Dermis blood vessel endothelial cell (primary cell): ENCODE measurements at places on chromosomes 1 and 21. TPM values are rescaled to one million over a fixed set of nuclear protein-coding genes. Genes with fewer than 3 reads are reported as not detected.

Gene OR10K1
- total RNA-seq: not detected in 2 replicates

Gene MACO1
- 28.5 and 29.1 TPM in 2 replicates for total RNA-seq

Gene UBE2Q1
- 41.7 and 58.8 TPM in 2 replicates for total RNA-seq

Gene NRAS
- 77.9 and 96.6 TPM in 2 replicates for total RNA-seq

Gene IGSF5
- total RNA-seq: not detected in 2 replicates

GRCh38 chr1:32289256-32289655 lies 2.6 kb upstream of the HDAC1 start:
- DNase-seq: no peak

- peak; percentile 69 for DNase-seq
Observed at GRCh38 chr1:187051618-187052232, 223.0 kb downstream of the PLA2G4A start.

DNA sequence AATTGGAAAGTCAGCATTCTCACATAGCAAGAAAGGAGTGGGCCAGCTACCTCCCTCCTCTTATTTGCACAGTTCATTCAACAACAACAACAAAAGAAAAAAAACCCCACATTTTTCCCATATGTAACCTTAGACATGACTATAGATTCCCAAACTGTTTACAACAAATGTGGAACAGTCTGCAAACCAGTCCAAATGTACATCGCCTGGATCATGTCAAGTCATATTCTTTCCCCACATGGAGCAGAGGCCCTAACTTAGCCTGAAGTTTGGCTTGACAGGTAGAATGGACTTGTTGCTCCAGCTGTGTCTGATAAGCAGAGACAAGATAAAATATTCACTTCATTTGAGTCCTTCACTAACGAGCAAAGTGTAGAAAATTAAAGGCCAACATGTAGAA lies 81.7 kb upstream of the COL24A1 start:
- DNase-seq: no peak

GRCh38 chr1:30372792-30373433 lies 350.5 kb downstream of the MATN1 start:
- DNase-seq: no peak

GRCh38 chr21:35026153-35026500 lies 23.0 kb downstream of the RUNX1 start:
- no peak for DNase-seq

DNA sequence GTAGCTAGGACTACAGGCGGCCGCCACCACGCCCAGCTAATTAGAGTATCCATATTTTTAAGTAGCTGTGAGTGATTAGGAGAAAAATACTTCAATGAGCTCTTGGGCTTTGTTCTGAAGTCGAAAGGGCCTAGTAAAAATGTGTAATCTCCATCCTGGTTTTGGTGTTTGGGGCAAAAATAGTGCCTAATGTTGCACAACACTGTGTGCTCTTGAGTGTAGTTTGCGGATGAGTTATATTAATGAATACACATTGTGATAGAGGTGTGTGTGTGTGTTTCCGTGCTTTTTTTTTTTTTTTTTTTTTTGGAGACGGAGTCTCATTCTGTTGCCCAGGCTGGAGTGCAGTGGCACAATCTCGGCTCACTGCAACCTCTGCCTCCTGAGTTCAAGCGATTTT lies 6.3 kb upstream of the ARID1A start:
- DNase-seq: no peak

DNA sequence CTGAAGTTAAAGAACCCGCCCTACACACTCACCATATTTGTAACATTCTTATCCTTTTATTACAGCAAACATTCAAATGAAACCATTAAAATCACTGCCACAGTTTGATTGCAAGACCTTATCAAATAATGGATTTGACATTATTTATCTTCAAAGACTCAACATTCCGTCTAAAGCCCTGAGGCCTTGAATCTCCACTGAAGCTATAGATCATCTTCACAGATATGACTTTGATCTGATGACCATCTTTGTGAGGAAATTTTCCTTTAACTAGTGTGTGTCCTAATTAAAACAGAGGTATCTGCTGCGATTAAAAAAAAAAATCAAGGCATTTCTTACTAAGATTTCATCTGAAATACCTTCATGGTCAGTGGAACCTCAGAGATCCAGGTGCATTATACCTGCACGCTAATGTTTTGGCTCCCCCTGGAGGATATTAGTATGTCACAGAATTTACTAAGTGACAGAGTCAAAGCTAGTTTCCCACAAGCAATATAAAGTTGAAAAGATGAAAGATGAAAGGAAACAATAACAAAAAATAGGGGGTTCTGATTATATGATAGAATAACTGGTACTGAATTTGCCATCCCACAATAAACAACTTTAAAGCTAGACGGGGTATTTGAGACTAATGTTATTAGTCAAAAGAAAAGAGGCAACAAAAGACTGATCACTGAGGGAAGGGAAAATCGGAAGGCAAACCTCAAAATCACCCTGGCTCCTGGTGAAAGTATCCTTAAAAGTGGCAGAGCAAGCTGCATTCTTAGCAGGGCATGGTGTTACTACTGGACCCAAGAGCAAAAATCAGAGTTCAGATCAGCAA lies 923.4 kb downstream of the NCAM2 start:
- DNase-seq: no peak

DNA sequence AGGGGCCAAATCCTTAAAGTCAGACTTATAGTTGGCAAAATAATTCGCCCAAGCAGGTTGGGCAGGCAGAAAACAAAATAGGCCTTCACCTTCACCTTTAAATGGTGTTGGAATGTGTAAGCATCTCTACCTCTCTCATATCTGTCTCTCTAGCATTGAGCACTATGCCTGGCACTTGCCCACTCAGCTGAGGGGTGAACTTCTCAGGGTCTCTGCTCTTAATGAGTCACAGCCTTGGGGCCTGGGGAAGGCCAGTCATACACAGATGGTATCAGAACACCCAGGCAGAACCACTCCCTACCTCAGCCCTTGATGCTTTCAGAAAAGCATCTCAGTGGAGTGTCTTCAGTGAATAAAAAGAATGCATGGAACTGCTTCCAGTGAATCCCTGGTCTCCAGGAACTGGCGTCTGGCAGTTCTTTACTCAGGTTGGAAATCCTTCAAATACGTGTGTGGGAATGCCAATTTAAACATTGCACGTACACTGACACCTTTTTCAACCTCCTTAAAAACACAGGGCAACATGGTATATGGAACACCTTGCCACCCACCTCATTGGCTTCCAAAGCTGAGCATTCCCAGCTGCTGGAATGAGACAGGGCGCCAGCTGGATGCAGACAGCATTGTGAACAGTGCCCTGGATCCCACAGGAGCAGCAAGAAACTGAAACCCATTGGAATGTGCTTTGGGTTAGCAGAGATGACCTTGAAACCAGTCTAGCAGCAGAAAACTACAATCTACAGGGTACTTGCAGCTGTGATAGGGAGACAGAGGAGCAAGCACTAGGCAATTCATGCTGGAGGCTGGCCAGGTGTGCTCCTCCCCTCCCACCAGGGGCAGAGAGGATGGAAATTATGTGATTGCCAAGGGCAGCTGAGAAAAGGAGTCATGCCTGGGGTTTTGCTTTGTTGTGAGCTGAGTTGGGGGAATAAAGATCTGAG lies 30.0 kb downstream of the ZNF697 start:
- DNase-seq: no peak

DNA sequence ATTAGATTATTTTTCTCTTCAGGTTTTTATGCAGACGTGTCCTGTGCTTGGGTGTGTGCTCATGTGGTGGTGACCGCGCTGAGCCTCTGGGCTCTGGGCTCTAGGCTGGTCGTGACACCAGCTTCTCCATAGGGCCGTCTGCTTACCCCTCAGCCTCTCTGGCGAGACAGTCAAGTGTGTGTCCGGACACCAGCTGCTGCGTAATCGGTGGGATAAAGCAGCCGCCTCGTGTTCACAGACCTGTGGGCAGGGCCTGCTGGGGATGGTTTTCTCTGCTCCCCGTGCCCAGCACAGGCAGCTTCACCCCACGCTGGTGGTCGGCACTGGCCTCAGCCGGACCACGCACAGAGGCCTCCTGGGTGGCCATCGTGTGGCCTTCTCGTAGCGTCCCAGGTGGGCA lies 33.6 kb upstream of the DIP2A start:
- DNase-seq: no peak

DNA sequence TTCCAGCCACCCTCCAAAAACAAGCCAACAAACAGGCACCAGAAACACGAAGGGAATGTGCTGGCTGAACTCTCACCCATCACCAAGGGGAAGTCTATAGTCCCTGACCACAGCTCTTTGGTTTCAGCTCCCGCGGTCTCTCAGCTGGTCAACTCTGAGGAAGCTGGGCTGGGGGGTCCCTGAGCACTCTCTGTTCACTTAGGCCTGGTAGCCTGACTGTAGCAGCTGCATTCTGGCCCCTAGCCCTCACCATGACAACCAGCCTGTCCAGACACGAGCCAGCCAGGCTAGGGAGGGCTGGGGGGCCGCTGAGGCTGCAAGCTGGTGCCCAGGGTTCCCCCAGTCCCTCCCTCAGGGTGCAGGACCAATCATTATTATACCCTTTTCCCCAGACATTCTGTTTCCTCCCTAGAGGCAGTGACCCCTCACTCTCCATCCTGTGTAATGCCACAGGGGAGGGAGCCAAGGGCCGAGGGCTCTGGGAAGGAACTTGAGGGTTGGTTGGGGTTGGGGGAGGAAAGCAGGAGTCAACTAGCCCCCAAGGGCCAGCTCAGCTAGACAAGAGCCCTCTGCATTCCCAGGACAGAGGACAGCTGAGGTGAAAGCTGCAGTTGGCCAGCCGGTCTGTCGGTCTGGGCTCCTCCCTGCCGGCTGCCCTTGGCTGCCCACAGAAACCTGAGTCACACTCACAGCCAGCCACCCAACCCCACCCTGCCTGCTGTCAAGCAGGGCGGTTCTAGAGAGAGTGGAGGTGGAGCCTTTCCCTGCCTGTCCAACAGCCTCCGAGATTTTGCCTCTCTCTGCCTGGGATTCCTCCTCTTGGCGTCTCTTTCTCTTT lies 1.2 kb upstream of the TRAPPC3 start:
- DNase-seq: peak; percentile 96

- DNase-seq: no peak
Observed at GRCh38 chr1:161069241-161069640, 450 bp downstream of the ARHGAP30 start.

DNA sequence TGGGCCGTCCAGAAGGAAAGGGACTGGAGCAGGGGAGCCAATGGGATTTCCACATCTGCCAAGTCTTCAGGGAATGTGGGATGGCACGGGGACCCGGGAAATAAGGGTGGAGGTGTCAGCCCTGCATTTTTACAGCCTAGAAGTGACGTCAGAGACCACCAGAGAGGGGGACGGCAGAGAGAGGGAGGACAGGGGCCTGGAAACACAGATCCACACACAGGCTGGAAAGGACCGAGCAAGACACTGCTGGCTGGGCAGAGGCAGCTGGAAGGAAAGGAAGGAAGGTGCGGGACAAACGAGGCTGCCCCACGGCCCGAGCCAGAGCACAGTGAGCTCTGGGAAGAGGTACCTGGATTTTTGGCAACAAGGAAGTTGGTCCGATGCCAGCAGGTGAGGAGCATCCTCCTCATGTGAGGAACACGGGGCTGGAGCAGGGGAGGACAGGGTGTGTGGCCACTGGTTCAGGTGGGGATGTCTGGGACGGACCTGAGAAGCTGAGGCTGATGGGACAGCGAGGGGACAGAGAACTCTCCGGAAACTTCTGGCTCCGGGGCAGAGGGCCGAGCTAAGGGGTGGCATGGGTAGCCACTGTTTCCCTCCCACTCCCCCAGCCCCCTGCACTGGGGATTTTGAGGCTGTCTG lies 138.3 kb downstream of the PGBD5 start:
- DNase-seq: no peak

- DNase-seq: peak; percentile 86
Observed at GRCh38 chr1:16009030-16009460, 5.0 kb downstream of the SRARP start.

GRCh38 chr1:228833911-228834688 lies 98.8 kb downstream of the RHOU start:
- no peak for DNase-seq

GRCh38 chr1:112061056-112061455 lies 71.6 kb upstream of the KCND3 start:
- no peak for DNase-seq

DNA sequence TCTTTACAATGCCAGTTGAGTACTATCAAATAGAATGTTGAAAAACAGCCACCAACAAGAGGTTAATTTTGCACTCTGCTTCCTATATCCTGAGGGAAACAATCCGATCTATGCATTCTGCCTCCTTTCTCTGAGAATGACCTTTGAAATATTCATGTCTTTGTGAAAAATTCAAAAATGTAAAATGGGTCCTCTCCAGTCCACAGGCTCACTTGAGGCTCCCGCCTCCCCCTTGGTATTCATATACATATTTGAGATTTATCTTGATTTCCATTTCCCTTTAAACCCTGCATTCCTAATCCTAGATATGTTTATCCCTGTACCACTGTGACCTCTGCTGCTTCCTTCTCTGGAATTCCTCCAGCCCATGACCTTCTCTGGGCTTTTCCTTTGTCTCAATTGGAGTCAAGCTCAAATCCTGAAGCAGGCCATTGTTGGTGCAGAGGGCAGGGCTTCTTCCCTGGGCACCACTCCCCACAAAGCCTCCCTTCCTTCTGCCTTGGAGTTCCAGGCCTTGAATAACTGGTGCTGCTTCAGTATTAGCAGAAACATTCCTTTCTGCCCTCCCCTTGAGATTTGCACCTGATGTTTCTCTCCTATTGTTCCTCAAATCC lies 296.8 kb downstream of the PBX1 start:
- DNase-seq: no peak

DNA sequence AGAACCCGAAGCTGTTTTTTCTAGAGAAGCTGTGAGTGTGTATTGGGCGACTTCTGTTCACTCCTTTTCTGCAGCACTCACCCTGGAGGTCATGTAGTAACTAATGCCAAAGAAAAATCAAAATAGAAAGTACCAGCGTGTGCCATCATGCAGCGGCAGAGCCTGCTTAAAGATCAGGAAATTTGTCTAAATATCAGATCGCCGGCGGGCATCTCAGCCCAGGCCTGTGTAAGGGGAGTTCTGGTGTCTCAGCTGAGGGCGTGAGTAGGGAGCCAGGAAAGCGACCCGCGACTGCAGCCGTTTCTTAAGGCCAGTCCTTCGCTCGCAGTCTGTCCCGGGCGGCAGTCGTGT lies 768 bp downstream of the EDARADD start:
- no peak for DNase-seq
